ENCODE measurements at places on chromosomes 16 and 17. TPM values are rescaled to one million over a fixed set of nuclear protein-coding genes. Genes with fewer than 3 reads are reported as not detected.
A peak's percentile ranks its signal among the peaks of the same experiment; 100 is the strongest.

- peaks cover 2% of the 10 kb centered on the region for H3K36me3 ChIP-seq
- no peaks in the 10 kb centered on the region for H3K27me3 ChIP-seq
- DNase-seq = peak; percentile 23
- peaks cover 7% of the 10 kb centered on the region for H3K4me1 ChIP-seq
- H3K4me3 ChIP-seq = no peak overlapping the region
Observed at GRCh38 chr16:75096656-75097055, 19.9 kb downstream of the LDHD start.

GRCh38 chr16:8962393-8963009 is 1.2 kb downstream of the USP7 start:
- peaks cover 46% of the 10 kb centered on the region for H3K4me1 ChIP-seq
- H3K27me3 ChIP-seq = no peaks in the 10 kb centered on the region
- peak overlapping the region; percentile 74 for H3K4me3 ChIP-seq
- DNase-seq = no peak
- H3K27ac ChIP-seq = peak overlapping the region; percentile 45
- no peaks in the 10 kb centered on the region for H3K36me3 ChIP-seq

- no peak overlapping the region for H3K27ac ChIP-seq
- peaks cover 22% of the 10 kb centered on the region for H3K4me1 ChIP-seq
- H3K36me3 ChIP-seq = peaks cover 16% of the 10 kb centered on the region
- peak; percentile 59 for DNase-seq
- H3K27me3 ChIP-seq = no peaks in the 10 kb centered on the region
- no peak overlapping the region for H3K4me3 ChIP-seq
Observed at GRCh38 chr17:75315541-75316243, 26.5 kb upstream of the SLC25A19 start.

DNA sequence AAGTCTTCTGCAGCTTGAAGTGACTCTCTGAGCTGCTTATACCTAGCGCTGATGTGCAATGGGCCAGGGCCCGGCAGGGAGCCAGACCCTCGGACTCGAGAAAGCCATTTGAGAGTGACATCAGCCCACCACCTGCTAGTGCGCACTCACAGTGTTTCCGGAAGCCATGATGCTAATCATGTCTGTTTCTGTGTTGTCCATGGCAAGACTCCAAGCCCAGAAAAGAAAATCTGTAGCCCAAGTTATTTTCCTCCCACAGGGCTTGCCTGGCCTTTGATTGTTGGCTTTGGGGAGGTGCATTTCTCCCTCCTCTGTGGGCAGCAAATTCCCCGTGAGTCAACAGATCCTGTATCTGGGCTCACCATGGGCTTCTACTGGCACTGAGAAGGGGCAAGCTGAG is 1.8 kb upstream of the CDRT4 start:
- no peak overlapping the region for H3K4me3 ChIP-seq
- no peaks in the 10 kb centered on the region for H3K36me3 ChIP-seq
- H3K4me1 ChIP-seq = peaks cover 16% of the 10 kb centered on the region
- H3K27me3 ChIP-seq = no peaks in the 10 kb centered on the region

- peaks cover 2% of the 10 kb centered on the region for H3K27me3 ChIP-seq
- no peaks in the 10 kb centered on the region for H3K36me3 ChIP-seq
- H3K27ac ChIP-seq = no peak overlapping the region
- DNase-seq = peak; percentile 50
- H3K4me3 ChIP-seq = no peak overlapping the region
Observed at GRCh38 chr16:58755989-58756649, 22.0 kb upstream of the GOT2 start.

ZFHX3 gene
- total RNA-seq = 18.0 TPM

CDRT15L2 gene
- not detected for total RNA-seq

SMIM22 gene
- not detected for total RNA-seq

CES4A gene
- 1.2 TPM for total RNA-seq

All from astrocyte (in vitro differentiated cells and primary cell).